CD4-positive, alpha-beta T cell treated with Interleukin-17A for 1 hour (primary cell): ENCODE measurements at places on chromosomes 7 and 10.

GRCh38 chr10:102394801-102395399 is 605 bp upstream of the NFKB2 start:
- DNase-seq = peak; percentile 75

GRCh38 chr10:110529596-110530011 is 31.9 kb downstream of the DUSP5 start:
- peak; percentile 53 for DNase-seq

GRCh38 chr10:110870823-110871297 is 868 bp upstream of the PDCD4 start:
- DNase-seq = no peak

DNA sequence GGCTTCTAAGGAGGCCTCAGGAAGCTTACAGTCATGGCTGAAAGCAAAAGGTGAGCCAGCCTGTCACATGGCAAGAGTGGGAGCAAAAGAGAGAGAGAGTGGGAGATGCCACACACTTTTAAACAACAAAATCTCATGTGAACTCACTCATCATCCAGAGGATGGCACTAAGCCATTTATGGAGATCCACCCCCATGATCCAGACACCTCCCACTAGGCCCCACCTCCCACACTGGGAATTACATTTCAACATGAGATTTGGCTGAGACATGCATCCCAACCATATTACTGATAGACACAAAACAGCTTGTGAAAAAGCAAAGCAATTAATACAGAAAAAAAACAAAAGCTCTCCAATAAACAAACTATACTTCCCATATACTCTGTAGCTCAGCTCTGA is 210.3 kb downstream of the GALNT17 start:
- no peak for DNase-seq

GRCh38 chr10:13023754-13024153 is 22.2 kb upstream of the CCDC3 start:
- DNase-seq = no peak

DNA sequence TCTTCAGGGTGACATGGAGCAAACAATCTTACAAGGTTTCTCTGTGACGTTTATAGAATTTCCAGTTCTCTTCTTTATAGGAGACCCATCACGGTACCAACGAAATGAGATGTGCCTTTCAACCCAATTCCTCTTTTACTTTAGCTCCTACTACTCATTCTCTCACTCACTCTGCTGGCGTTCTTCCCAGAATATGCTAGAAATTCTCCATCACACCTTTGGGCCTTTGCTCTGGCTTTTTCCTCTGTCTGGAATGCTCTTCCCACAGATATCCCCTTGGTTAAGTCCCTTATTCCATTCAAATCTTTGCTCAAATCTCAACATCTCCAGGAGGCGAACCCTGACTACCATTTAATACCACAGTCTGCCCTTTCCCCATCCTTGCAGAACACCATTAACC is 39.0 kb downstream of the SEMA3C start:
- DNase-seq = no peak

DNA sequence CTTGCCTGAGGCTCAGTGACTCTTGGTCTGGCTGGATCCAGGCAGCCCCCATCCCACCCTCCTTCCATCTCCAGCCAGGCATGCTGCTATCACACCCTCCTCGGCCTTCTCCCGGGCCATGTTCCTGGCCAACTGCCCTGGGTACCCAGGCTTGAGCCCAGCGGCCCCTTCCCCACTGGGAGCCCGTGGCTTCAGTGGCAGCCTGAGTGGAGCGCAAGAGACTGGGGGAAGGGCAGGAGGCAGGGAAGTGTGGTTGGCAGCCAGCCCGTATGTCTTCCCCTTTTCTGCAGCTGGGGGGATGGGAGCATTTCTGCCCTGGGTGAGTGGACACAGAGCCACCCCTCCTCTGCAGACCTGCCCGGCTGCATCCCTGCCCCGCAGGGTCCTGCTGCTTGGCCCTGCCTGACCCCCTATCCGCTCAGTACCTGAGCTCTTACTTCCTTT is 148.5 kb downstream of the ARHGAP22 start:
- no peak for DNase-seq

DNA sequence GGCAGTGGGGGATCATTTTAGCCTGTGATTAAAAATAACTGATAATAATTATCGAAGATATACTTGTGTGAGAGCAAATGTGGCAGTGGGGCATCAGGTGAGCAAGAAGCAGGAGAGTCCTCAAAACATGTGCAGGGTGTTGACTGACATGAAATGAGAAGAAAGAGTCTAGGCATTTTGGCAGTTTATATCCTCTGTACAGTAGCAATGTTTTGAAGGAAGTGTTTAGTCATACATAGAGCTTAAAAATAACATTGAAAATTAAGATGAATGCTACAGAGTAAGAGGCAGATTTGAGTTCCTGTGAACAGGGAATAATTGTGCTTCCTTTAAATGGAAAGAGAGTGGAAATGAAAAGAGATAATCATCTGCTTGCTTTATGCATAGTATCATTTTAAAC is 47.4 kb downstream of the VPS50 start:
- DNase-seq = no peak

DNA sequence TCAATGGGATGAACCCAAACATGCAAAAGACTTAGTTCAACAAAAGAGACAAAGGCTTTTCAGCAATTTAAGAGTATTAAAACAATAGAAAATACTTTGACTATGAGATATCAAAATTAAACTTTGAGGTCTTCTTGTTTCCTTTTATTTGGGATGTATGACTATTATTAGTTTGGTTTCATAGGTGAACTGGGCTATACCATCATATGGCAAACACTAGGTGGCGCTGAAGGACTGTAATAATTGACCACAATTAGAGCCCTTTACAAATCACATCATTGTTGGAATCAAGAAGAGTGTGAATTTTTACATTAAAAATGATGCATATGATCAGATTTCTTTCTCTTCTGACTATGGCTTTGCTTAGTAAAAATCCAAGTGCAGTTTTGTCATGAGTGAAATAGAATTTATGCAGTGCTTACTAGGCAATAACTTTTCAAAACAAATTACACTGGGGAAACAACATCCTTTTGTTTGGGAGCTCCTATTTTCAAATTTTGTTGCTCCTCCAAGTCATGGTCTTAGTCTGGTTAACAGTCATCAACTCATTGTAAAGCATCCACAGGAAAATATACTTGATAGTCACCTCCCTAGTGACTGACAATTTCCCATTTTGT is 14.7 kb upstream of the NXPH1 start:
- DNase-seq = peak; percentile 61

GRCh38 chr7:74476626-74477025 is 22.9 kb downstream of the GTF2IRD1 start:
- no peak for DNase-seq

DNA sequence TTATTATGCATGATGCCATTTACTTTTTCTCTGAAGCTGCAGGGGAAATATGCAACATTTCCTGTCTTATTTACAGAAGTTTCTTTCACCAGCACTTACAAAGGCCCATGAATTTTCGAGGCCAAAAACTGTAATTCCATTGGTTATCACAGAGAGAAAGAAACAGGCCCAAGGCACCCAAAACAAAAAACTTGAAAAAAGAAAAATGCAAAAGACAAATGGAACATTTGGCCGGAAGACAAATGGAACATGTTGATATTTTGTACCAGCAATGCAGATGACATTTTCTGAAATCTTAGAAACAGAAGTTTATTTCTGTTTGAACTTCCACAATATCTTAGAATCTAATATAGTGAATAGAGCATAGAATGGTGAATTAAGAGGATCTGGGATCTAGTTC is 56.3 kb upstream of the PNLIP start:
- DNase-seq = no peak

DNA sequence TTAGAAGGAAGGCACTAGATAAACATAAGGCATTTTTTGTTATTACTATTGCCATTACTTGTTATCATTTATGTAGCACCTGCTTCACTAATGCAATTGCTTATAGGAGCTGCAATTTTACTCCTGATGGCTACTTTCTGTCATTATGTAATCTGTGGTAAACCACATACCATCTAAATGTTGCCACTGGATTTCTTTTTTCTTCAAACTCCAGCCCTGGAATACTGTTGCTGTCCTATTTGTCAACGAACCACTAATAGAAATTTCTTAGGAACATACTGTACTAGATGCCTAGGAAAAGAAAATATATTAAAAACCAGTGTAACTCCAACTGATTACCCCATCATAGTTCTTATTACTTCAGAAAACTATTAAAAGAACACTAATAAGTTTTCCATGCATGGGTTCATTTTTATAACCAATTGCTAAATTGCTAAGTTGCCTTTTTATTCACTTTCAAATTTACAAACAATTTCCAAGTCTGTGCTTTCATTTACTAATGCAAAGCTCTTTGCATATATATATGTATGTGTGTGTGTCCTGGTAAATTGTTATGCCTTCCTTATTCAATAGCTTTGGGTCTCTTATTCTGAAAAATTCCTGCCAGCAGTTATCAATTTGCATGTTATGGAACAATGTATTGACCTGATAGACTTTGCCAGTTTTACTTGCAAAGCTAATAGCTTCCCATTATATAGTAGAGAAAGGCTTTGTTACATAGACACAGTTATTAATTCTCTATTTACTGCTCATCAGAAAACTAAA is 287.4 kb downstream of the EXOC4 start:
- no peak for DNase-seq

- DNase-seq = no peak
These were observed 49.3 kb downstream of the CAMK2B start for GRCh38 chr7:44275957-44276570.

DNA sequence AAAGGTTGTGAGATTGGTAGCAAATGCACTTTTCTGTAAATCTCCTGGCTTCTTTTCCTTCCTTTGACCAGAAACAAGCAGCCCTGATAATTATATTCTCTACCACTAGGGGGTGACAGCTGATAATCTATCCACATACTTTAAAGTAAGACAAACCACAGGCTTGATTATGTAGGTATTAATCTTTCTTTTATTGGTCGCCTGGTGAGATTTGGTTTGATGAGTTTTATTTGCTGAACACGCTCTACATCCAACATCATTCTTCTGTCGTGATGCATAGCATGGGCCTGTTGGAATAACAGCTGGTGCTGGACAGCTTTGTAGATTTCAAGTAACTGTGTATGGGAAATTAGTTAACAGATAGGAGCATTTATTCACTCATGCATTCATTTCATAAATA is 63.5 kb downstream of the ZNF365 start:
- DNase-seq = peak; percentile 74

DNA sequence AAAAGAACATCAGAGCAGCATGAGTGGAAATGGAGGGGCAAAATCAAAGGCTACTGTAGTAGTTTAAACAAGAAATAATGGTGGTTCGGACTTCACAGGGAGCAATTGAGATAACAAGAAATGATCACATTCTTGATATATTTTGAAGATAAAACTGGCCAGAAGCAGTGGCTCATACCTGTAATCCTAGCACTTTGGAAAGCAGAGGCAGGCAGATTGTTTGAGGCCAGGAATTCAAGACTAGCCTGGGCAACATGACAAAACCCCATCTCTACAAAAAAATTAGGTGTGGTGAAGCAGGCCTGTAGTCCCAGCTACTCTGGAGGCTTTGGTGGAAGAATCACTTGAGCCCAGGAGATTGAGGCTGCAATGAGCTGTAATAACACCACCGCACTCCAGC is 22.9 kb downstream of the EEF1AKMT2 start:
- no peak for DNase-seq

- DNase-seq = no peak
These were observed 59.4 kb downstream of the CDK14 start for GRCh38 chr7:90655566-90655965.

GRCh38 chr7:22591271-22591670 is 91.3 kb upstream of the STEAP1B start:
- DNase-seq = no peak

GRCh38 chr7:144579687-144580086 is 176.2 kb upstream of the NOBOX start:
- DNase-seq = no peak

DNA sequence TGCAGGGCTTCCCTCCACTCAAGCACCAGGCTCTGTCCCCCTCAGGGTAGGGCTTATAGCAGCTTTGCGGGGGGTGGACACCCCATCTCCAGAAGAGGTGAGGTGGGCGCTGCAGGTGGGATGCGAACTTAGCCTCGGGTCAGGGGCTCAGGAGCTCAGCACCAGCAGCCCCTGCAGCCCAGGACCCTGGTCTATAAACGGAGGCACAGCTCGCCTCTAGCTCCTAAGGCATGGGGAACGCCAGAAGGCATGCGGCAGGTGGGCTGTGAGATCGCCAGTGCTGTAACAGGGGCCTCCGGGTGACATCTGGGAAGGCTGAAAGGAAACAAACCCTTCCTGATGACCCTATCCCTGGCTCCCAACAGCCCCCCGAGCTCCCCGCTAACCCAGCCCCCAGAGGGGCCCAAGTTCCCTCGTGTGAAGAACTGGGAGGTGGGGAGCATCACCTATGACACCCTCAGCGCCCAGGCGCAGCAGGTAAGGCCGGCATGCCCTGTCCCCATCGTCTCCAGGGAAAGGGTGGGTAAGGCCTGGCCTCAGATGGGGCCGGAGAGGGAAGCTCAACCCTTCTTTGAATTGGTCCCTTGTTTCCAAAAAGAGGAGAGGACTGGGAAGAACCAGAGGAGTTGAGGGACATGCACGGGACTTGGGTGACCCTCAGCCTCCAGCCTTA is 4.2 kb downstream of the NOS3 start:
- DNase-seq = no peak

DNA sequence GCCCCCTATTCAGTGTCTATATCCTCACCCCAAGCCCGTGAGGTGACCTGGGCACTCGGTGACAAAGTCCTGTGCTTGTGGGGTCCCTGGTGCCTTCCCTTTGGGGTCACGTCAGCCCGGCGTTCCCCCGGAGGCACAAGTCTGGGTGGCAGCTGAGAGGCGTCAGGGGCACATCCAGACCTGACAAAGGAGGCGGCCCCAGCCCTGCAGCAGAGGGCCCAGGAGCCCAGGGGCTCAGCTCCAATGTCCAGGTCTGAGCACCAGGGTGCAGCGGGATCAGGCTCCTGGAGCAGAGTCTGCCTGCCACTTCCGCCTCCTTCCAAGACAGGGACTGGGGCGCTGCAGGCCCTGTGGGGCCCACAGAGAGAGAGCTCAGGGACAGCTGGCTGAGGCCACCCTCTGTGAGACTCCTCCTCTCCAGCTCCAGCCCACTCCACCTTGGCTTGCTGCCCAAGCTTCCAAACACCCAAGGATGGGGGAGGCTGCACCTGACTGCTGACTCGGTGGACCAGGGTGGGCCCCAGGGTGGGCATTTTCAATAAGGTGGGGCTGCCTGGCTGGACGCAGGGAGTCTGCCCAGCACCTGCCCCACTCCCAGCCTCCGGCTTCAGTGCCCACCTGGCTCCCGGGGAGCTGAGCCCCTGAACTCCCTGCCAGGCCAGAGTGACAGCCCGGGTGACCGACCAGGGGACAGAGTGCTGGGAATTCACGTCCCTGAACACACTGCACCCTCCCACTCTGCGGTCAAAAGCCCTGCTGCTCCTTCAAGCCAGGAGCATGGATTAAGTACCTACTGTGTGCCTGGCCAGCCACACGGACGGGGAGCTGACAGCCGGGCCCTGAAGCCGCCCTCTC is 1.0 kb upstream of the KNDC1 start:
- DNase-seq = no peak

DNA sequence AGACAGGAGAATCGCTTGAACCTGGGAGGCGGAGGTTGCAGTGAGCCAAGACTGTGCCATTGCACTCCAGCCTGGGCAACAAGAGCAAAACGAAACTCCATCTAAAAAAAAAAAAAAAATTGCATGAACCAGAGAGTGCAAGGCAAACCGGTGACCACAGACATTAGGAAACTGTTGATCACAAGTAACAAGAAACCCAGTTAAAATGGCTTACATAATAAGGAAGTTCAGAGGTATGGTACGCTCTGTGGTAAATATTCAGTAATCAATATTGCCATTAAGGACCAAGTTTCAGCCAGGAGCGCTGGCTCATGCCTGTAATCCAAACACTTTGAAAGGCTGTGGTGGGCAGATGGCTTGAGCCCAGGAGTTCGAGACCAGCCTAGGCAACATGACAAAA is 9.2 kb upstream of the NT5C2 start:
- DNase-seq = no peak
